ENCODE measurements at places on chromosomes 1 and 21. TPM values are rescaled to one million over a fixed set of nuclear protein-coding genes. Genes with fewer than 3 reads are reported as not detected.

DNA sequence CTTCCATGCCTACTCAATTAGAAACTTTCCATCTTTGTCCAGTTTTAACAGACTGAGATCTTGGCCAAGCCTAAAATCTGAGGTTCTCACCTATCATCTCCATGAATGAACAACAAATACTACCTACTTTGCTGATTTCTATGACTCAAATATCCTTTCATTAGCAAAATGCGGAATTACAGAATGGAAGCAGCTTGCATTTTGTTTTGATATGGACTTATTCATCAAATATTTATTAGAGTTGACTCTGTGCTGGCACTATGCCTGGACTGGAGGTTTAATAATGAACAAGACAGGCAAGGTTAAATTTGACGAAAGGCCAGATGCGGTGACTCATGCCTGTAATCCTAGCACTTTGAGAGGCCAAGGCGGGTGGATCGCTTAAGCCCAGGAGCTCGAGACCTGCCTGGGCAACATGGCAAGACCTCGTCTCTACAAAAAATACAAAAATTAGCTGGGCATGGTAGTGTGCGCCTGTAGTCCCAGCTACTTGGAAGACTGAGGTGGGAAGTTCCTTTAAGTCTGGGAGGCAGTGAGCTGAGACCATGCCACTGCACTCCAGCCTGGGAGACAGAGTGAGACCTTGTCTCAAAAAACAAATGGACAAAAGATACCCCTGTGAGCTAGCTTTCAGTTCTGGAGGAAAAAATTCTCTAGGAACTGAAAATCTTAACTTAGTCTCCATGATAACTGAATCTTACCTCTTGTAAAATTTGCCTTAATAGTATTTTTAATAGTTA lies 29.4 kb upstream of the SOD1 start:
- no peak overlapping the region for H3K4me3 ChIP-seq
- no peaks in the 10 kb centered on the region for H3K4me1 ChIP-seq
- H3K27me3 ChIP-seq, result no peaks in the 10 kb centered on the region
- H3K27ac ChIP-seq, result no peak overlapping the region
- no peaks in the 10 kb centered on the region for H3K36me3 ChIP-seq

GRCh38 chr1:157000686-157001085 lies 44.9 kb downstream of the ARHGEF11 start:
- H3K4me1 ChIP-seq, result no peaks in the 10 kb centered on the region
- H3K4me3 ChIP-seq, result no peak overlapping the region
- no peaks in the 10 kb centered on the region for H3K27me3 ChIP-seq
- no peak overlapping the region for H3K27ac ChIP-seq

DNA sequence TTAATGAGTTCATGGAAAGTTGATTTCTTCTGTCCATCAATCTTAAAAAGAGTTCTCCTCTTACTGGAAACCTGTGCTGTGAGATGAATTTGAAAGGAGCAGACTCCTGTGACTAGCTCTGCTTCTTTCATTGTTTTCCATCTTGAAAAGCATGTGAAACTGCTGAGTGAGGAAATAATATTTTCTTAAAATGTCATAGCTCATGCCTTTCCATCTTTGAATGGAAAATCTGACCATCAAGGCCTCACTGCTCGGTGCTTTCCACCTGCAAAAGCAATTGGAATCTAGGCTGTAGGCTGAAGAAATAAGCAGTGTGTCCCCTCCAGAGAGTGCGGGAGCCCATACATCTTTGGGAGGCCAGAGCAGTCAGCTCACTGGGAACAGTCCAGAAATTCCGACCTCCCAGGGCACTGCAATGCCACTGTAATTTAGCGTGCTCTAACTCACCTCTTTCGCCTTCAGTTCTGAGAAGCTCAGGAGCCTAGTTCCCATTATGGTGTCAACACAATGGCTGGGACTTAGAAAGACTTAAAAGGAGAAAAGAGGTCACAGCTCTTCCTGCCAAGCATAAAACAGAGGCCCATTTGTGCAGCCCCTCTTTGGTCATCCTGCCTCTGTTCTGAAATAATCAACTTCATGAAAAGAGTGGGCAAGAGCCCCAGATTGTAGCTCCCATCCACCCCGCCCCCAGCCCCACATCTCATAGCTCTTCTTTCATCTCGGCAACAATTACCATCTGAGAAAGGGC lies 50.4 kb upstream of the F3 start:
- no peak overlapping the region for H3K4me3 ChIP-seq
- peaks cover 13% of the 10 kb centered on the region for H3K4me1 ChIP-seq
- no peaks in the 10 kb centered on the region for H3K36me3 ChIP-seq
- H3K27ac ChIP-seq, result no peak overlapping the region
- H3K27me3 ChIP-seq, result no peaks in the 10 kb centered on the region
- DNase-seq, result no peak

RPE65 gene
- 0.01 TPM for polyA plus RNA-seq

GADD45A gene
- polyA plus RNA-seq, result 52.0 TPM

CELA3A gene
- polyA plus RNA-seq, result 0.26 TPM
